Cardiac septum (tissue), 1 donor: ENCODE measurements at places on chromosomes 2 and 18.

DNA sequence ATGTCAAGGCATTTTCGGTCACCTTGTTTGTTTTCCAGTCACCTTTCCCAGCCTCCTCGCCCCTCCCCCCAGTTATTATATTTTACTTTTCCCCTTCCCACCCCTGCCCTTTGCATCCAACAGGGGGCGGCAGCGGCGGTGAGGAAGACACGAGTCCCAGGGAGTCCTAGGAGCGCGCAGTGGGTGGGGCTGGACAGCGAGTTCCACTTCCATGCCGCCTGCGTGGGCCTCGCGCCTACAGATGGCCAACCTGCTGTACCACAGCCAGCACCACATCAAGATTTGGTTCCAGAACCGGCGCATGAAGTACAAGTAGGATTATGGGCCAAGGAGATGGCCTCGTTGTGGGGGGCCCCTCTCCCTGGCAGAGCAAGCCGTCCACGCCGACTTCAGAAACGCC lies 37.2 kb upstream of the EVA1A start:
- DNase-seq = no peak

DNA sequence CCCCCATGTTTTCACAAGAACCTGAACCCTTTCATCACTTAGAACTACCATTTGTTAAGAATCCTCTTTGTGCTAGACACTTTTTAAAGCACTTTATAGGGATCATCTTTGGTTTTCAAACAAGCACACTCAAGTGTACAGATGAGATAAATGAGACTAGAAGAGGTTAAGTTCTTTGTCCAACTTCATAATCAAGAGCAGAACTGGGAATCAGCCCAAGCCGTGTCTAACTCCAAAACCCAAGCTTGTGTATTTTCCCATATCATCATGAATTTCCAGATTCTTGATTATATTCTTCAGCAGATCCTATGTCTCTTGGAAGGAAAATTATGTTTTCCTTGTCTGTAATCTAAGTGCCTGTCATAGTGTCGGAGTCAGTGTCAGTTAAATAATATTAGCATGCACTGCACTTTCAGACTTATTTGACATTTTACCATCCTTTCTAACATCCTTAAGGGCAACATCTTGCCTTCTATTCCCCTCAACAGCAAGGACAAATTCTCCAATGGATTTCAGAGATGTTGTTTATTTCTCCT lies 123.0 kb upstream of the SETBP1 start:
- DNase-seq = no peak

DNA sequence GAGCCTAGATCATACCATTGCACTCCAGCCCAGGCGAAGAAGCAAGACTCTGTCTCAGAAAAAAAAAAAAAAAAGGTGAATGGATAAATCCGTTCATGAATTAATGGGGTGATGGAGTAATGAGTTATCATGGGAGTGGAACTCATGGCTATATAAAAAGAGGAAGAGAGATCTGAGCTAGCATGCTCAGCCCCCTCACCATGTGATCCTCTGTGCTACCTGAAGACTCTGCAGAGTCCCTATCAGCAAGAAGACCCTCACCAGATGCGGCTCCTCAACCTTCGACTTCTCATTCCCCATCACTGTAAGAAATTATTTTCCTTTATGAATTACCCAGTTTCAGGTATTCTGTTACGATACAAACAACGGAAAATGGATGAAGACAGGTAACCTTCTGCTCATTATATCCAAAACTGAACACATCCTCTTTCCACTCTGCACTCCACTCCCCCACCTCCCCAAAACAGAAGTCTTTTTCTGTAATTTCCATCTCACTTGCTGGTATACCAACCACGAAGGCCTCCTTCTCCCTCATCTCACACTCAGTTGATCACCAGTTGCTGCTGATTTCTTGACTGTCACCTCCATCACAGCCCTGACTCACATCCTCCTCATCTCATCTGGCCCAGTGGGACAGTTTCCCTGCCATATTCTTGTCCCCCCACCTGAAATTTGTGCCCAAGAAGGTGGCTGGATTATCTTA lies 8.8 kb downstream of the RETREG2 start:
- no peak for DNase-seq

- no peak for DNase-seq
Measured at GRCh38 chr2:27245626-27246025, 17.2 kb downstream of the SLC30A3 start.

DNA sequence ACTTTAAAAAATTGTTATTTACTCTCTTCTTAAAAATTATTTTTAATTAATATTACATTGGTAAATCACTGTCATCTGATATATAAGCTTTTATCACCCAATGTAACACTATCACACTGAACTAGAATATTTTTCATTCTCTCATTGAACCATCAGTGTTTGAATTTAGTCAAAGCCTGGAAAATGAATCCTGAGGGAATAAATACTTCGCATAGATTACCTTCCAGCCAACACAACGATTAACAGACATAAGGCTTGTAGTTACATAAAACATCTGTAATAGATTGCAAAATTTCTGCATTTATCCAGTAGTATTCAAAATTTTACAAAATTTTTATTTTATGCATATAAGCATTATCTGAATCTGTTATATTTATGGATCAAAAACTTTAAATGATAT lies 314.9 kb downstream of the ERBB4 start:
- no peak for DNase-seq

- peak; percentile 65 for DNase-seq
Measured at GRCh38 chr2:120244656-120245519, 7.8 kb upstream of the RALB start.

- DNase-seq = no peak
Measured at GRCh38 chr2:158011055-158011771, 90.5 kb upstream of the UPP2 start.

DNA sequence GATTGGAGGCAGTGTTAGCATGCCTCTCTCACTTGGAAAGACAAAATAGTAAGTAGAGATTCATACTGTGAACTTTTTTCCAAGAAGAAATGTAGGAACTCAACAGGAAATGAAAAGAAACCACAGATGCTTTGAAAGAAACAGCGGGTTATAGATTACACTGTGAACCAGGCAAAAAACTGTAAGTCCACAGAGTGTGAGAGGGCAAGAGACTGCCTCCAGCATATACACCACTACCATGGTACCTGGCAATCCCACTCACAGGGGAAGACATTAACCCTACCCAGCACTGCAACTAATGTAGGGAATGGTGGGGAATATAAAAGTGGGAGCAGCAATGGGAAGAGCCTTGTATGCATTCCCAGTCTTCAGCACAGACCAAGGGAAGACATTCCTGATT lies 150.6 kb upstream of the GALNT5 start:
- no peak for DNase-seq

- no peak for DNase-seq
Measured at GRCh38 chr18:1092228-1092627, 187.6 kb downstream of the ADCYAP1 start.

- DNase-seq = no peak
Measured at GRCh38 chr2:112182581-112183034, 44.4 kb downstream of the FBLN7 start.

DNA sequence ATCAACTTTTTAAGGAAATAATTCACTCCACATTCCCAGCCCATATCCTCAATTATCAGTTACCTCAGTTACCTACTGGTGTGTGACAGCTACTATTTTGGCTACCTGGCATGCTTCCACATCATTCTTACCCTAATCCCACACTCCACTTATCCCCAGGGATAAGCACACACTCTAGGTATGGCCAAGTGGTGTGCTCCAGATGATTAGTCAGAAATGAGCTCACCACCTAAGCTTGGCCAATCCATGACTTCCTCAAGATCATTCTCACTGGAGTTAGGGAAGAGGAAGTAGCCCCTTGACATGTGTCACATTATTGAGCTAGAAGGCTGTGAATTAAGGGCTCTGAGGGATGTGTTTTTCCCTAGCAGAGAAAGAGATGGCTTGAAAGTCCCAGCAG lies 20.9 kb upstream of the SMAD4 start:
- DNase-seq = no peak

DNA sequence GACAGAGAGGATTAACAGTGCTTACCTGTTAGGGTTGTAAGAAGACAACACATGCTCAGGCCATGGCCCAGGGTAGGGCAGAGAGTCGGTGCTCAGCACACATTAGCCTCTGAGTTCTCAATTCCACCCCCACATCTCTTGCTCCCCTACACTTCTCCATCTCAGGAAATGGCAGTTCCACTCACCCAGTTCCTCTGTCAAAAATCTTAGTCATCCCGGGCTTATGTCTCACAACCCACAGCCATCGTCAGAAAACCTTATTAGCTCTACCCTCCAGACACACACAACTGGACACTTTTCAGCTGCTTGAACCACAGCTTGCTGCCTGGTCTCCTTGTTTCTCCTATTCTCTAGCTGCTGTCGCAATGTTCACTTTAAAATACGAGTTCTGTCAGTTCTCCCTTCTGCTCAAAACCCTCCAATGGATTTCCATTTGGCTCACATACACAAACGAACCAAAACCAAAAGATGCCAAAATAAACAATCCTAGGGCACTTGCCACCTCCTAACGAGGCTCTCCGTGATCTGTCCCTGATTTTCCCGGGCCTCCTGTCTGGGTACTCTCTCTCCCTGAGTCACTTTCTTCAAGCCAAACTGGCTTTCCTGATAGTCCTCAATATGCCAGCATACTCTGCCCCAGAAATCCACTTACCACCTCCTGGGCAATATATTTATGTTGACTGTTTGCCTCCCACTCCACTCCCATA lies 89.7 kb downstream of the KCTD1 start:
- DNase-seq = no peak

- DNase-seq = peak; percentile 91
Measured at GRCh38 chr2:172103471-172104272, 972 bp upstream of the DLX2 start.

DNA sequence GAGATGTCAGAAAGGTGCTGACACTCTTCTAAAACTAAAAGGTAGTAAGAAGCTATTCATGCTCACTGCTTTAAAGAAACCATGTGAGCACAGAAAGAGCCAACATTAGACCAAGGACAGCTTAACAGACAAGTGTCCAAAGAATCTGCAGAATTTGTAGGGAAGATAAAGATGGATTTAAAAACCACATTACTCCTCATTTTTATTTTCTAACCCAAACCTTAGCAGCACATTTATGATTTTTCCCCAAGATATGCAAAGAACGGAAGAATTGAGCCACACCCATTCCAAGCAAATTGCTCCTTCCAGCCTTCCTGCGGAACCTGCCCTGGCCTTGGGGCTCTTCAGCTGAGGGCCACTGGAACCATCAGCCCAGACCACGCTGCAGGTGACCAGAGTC lies 26.9 kb downstream of the MBP start:
- no peak for DNase-seq

GRCh38 chr2:207984765-207985480 lies 40.4 kb downstream of the PLEKHM3 start:
- DNase-seq = no peak

DNA sequence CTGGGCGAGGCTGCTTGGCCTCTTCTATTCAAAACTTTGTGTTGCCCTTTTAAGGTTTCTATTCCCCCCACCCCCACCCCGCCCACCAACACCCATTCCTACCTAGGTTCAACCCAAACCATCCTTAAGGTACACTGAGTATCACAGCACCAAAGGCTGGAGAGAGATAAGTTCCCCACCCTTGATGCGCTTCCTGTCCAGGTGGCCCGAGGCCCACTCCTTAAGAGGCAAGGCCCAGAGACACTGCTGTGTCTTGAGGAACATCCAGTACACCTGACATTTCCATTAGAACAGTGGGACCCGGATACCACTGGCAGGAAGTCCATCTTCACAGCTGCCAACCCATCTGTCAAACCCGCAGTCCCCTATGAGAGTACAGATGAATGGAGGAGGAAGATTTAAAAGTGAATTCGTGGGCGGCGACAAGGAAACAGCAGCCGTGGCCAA lies 277 bp upstream of the INPP1 start:
- no peak for DNase-seq

DNA sequence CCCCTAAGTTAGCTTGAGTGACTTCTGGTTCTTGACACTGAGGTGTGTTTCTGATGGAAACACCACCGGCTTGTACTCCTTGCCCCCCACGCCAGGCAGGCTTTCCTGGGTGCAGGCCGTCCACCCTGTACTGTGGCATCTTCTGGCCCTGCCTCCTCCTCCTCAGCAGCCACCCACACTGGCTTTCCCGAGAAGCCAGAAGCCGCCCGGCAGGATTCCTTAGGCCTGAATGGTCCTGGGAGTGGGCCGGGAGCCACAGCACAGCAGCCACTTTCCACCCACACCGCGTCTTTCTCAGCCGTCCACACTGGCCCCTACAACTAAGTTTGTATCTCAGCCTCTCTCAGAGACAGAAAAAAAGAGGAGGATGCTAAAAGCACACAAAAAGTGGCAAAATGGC lies 2.1 kb upstream of the HSBP1L1 start:
- no peak for DNase-seq

GRCh38 chr2:134792186-134792585 lies 46.2 kb upstream of the ACMSD start:
- no peak for DNase-seq

- no peak for DNase-seq
Measured at GRCh38 chr18:7497081-7497480, 70.0 kb upstream of the PTPRM start.

GRCh38 chr2:133959066-133959465 lies 294.8 kb upstream of the MGAT5 start:
- DNase-seq = no peak
